Stimulated activated CD4-positive, alpha-beta T cell treated with anti-CD3 and anti-CD28 coated beads, TNF-alpha, amount 100 ng/mL, for 1 hour (primary cell): ENCODE measurements at places on chromosomes 6 and 20.

DNA sequence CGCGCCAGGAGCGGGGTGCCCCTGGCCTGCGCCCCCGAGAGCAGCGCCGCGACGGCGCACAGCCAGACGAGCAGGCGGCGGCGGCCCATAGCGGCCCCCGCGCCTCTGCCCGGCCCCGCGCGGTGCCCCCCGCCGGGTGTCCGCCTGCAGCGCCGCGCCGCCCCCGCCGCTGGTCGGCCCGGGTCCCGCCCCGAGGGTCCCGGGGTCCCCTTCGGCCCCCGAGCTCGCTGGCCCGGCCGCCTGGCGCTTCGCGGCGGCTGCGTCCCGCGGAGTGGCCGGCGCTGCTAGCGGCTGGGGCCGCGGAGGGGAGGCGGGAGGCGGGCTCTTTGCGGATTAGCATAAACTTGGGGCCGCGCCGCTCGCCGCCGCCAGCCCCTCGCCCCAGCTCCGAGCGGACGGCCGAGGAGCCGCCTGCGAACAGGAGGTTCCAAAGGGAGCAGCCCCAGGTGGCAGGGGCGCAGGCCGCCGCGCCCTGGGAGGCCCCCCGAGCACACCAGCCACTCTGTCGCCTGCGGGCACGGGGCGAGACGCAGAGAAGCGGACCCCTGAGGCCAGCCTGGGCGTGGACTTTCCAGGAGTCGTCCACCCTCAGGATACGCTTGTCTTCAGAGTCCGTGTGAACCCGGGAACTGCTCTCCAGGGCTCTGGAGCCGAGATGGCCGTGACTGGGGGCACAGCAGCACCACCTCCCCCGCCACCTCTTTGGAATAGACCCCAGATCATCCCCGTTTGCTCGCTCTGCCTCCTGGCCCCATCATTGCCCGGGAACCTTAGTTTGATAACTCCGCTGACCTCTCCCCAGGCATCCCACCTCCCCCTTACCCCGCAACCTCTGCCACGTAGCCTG is at the start of gene EMILIN3:
EMILIN3 (minus strand) TSS at position 273 of the 847 bp plus-strand sequence; CDS start at position 89, 184 bp downstream.
- no peak for DNase-seq

DNA sequence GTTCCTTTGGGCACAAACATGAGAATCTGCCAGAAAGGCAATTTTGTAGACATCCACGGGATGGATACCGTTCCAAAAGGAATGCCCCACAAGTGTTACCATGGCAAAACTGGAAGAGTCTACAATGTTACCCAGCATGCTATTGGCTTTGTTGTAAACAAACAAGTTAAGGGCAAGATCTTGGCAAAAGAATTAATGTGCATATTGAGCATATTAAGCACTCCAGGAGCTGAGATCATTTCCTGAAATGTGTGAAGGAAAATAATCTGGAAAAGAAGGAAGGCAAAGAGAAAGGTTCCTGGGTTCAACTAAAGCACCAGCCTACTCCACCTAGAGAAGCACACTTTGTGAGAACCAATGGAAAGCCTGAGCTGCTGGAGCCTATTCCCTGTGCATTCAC is 103.9 kb upstream of the ARG1 start:
- DNase-seq = no peak

- DNase-seq = no peak
These were observed 27.0 kb downstream of the CLIC5 start for GRCh38 chr6:45988635-45989034.

GRCh38 chr6:147621961-147622360 is 113.5 kb downstream of the SAMD5 start:
- DNase-seq = no peak

DNA sequence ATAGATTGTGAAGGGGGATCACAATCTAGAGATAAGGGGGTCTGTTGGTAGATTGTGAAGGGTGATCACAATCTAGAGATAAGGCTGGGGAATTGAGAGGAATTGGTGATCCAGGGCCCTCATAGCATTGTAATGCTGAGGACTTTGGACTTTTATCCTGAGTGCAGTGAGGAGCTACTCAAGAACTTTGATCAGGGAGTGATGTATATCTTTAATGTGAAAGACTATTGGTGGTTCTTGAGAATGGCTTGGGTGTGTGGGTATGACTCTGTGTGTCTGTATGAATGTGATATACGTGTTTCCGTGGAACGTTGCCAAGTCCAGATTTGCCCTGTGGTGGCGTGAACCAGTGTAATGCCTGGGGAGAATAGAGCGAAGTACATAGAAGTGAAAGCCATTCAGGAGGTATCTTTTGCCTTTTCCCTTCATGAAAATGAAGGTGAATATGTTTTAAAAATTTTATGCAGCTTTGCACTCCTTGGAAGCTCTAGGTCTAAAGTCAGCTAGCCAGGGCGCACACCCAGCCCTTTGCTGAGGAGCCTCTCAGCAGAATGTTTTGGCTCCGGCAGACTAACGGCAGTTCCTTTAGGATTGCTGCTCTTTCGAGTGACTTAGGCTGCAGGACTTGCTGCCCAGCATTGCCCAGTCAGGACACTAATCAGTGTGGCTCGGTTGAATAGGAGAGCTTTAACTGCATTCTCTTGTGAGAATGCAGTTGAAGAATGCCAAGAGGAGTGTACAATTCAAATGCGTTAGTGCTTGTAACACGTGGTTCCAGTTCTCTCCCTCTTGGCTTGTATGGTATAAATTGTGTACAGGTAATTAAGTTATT is 3.5 kb downstream of the ZFAND3 start:
- DNase-seq = no peak

GRCh38 chr6:131216246-131216645 is 81.0 kb downstream of the AKAP7 start:
- no peak for DNase-seq

DNA sequence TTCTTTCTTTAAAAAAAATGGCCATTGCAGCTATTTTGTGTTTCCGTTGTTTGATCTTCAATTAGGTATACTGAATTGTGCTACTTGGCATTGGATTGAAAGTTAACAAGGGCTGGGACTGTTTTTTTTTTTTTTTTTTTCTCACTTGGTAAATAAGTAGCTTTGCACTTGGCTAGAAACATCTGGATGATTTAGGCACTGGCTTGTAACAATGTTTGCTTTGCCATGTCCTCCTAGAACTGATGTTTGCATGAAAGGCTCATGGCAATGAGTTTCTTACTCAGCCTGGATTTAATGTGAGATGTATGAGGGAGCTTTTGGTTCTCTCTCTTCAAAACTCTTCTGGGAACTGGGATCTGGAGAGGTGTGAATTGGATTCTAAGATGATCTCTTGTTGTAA is 414.1 kb downstream of the CDH26 start:
- no peak for DNase-seq

- no peak for DNase-seq
These were observed 190.3 kb downstream of the TENT5A start for GRCh38 chr6:81562169-81562568.

DNA sequence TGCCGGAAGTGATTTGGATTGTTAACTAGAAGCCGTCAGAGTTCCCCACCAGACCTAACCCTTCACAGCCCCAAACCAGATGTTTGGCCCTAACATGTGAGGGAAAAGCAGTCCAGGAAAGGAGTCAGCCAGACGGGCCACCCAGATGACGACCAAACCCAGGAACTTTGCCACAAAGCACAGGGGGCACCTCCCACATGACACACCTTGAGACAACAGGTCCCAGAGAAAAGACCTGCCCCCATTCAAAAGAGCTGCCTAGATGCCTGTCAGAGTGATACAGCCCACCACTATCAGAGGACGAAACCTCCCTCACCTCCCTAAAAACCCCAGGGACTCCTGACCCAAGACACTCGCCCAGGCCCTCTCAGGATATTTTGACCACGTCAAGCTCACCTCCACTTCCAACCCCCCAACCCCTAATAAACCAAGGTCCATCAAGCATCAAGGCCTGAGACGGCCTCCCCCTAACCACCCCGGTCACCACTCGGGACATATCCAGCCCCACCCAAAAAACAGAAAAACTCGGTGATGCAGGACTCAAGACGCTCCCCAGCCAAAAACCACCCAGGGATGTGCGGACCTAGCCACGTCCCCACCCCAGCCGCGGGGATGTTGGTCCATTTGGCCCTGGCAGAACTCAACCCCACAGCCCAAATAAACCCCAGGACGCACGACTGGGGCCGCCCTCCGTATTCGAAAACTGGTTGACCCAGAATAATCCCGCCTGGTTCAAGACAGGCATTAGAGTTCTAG is 662 bp downstream of the ZNF343 start:
- DNase-seq = no peak

DNA sequence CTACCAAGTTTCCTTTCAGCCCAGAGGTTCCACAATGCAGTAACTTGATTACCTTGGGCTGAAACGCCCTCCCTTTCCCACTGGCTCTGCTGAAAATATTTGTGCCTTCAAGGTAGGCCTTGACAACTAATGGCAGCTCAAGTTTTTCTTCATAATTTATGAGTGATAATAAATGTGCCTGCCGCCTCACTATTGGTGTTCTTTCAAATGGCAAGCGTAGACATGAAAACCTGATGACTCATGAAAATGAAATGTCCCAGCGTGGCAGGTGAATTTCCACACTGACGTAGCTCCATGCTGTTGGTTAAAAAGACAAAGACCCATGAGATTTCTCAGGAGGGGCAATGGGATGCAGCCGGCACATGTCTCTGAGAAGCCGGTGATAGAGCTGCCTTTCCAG is 107.2 kb upstream of the GGTLC1 start:
- no peak for DNase-seq
